ENCODE measurements at places on chromosomes 11 and 22. TPM values are rescaled to one million over a fixed set of nuclear protein-coding genes. Genes with fewer than 3 reads are reported as not detected.

DNA sequence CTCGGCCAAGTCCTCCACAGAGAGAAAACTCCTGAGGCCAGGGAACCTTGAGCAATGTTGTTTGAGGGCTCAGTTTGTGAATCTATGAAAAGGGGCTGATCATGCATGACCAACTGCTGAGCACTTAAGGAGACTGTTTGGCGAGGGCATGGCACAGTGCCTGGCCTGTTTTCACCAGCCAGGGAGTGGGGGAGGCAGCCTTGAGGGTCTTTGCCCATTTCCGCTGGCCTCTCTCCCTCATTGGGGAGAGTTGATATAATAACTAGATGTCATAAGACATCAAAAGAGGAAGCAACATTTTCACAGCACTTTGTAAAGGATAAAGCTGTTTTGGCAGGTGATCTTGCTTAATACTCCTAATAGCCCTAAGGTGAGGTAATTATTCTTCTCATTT, 110.6 kb downstream of the TP53I11 start:
- H3K36me3 ChIP-seq: no peaks in the 10 kb centered on the region
- H3K27me3 ChIP-seq: no peaks in the 10 kb centered on the region
- H3K27ac ChIP-seq: no peak overlapping the region
- peaks cover 6% of the 10 kb centered on the region for H3K4me1 ChIP-seq
- no peak overlapping the region for H3K4me3 ChIP-seq

DNA sequence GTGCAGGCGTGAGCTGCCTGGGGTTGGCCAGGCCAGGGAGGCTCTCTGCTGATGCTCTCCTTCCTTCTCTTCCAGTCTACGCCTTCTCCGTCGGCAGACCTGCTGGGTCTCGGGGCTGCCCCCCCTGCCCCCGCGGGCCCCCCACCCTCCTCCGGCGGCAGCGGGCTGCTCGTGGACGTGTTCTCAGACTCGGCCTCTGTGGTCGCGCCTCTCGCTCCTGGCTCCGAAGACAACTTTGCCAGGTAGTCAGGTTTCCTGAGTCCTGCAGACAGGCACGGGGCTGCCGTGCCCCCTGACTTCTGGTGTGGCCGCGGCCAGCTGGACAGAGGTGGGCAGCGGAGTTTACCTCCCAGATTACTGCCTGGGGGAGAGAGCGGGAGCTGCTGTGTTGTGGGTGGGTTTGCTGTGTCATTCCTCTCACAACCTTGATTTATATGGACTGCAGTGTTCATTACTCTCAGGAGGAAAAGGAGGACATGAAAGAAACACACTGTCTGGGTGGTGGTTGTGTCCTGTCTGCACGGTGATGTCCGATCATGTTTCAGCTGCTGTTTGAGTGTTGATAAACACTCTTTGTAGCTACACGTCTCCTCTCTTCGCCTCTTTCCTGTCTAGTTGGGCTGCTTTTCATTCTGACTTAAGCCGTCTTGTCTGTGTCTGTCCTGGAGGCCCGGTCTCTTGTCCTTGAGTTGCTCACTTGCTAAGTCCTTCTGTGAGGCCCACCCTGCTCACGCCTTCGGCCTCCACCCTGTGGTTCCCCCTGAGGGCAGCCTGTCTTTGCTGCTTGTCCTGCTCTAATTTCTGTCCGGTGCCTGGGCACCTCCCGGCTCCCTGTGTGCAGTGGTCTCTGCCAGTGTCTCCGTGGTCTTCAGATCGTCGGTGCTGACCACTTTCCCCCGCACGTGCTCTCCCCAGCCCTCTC, 35.9 kb downstream of the MUC6 start:
- DNase-seq: no peak
- no peak overlapping the region for H3K4me3 ChIP-seq
- H3K4me1 ChIP-seq: no peaks in the 10 kb centered on the region
- no peaks in the 10 kb centered on the region for H3K27me3 ChIP-seq

The NLRP14 gene
- 0.18 TPM for total RNA-seq

DNA sequence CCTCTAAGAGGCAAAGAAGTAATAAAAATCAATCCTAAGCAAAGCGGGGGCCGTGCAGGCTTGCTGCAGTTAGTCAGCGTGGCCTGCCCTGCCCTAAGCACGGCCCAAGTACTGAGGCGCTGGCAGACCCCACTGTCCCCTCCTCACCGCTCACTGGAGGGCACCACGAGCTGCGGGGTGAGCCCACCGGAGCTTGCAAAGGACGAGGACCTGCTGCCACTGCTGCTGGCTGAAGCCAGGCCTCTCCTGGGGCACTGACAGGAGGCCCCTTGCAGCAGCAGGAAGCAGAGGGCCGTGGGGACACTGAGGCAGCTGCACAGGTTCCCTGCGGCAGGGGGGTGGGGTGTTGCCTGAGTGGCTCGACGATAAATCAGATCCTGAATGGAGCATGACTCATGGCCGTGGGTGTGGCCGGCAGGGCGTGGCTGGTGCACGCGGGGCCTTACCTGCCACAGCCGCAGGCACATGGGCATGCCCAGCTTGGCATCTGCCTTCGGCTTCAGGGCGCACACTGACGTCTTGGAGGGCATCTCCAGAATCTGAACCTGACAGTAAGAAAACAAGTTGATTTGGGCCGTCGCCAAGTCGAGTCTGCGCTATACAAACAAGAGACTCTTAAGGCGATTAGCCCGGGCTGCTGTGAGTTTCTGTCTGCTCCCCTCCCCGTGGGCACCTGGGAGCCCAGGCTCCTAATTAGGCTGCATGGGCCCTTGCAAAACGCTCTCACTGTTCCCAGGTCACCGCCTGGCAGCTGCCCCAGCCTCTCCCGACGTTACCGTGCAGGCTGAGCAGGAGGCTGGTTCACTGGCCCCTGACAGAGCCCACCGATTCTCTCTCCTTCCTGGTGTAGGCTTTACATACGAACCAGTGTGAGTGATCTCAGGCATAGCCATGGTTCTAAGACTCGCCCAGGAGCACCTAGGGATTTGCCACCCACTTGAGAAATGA, 45.9 kb downstream of the TBX1 start:
- DNase-seq: peak; percentile 38
- no peak overlapping the region for H3K27ac ChIP-seq
- H3K4me3 ChIP-seq: no peak overlapping the region

The ME3 gene
- 1.3 TPM for total RNA-seq

Measured in endodermal cell (in vitro differentiated cells).